ENCODE measurements at places on chromosomes 4 and X.
A peak's percentile ranks its signal among the peaks of the same experiment; 100 is the strongest.

- no peak for DNase-seq
These were observed 315.3 kb downstream of the DMD start for GRCh38 chrX:32896088-32896487.

- no peak for DNase-seq
These were observed 213.4 kb upstream of the LNX1 start for GRCh38 chr4:53804719-53805118.

GRCh38 chr4:88033309-88033708 is 25.9 kb downstream of the PKD2 start:
- peak; percentile 7 for DNase-seq

DNA sequence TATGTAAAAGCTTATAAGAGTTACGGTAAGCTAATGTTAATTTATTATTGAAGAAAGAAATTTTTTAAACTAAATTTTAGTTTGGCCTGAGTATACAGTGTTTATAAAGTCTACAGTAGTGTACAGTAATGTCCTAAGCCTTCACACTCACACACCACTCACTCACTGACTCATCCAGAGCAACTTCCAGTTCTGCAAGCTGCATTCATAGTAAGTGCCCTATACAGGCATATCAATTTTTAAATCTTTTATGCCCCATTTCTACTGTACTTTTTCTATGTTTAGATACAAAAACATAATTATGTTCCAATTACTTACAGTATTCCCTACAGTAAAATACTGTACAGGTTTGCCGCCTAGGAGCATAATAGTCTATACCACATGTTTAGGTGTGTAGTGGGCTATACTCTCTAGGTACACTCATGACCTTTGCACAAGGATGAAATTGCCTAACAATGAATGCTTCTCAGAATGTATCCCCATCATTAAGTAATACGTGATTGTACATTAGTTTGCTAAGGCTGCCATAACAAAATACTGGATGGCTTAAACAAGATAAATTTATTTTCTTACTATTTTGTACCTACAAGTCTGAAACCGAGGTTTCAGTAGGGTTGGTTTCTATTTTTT is 333.8 kb upstream of the PCDH7 start:
- DNase-seq = no peak

- no peak for DNase-seq
These were observed 38.6 kb downstream of the EGFL6 start for GRCh38 chrX:13607996-13608365.

- no peak for DNase-seq
These were observed 51.8 kb downstream of the GBA3 start for GRCh38 chr4:22744478-22745062.

- DNase-seq = no peak
These were observed 75.7 kb downstream of the SH2D1A start for GRCh38 chrX:124421898-124422655.

DNA sequence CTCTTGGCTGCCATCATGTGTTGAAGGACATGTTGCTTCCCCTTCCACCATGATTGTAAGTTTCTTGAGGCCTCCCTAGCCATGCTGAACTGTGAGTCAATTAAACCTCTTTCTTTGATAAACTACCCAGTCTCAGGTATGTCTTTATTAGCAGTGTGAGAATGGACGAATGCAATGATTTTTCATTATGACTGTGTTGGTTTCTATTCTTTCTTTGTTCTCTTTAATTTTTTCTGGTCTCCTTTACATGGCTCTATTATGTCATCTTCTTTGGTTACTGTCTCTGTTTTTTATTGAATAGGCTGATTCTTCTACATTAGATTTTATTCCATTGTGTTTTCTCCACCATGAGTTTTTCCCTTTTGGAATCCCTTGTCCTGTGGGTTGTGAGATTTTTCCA is 840.6 kb downstream of the TRAM1L1 start:
- no peak for DNase-seq

- DNase-seq = no peak
These were observed 12.6 kb upstream of the MXD4 start for GRCh38 chr4:2274320-2275043.

DNA sequence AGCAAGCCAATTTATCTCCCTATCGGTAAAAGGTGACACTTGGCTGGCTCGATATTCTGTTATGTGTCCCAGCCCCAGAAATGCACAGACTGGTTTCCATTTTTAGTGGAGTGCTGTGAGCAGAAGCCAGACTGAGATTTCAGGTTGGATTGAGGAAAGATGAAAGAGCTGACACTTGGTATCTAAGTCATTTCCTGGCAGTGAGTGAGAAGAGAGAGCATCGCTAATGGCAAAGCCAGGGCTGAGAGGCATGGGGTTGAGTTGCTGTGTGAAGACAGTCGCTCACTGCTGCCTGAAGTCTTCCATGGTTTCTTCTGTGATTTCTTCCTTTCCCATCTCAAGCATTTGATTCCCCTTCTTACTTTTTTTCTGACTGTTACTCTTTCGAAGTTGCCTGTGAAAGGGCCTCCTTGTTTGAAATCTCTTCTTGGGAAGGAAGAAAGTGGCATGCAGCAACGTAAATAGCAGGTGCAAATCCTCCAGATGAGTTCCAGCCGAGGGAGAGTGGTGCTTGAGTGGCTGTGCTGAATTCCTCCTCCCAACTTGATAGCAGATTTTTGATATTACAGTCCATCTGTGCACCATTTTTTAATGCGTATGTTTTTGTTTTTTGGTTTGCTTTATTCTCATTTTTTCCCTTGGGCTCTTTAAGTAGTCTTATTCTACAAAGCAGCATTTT is 109.2 kb upstream of the LIMCH1 start:
- DNase-seq = no peak

DNA sequence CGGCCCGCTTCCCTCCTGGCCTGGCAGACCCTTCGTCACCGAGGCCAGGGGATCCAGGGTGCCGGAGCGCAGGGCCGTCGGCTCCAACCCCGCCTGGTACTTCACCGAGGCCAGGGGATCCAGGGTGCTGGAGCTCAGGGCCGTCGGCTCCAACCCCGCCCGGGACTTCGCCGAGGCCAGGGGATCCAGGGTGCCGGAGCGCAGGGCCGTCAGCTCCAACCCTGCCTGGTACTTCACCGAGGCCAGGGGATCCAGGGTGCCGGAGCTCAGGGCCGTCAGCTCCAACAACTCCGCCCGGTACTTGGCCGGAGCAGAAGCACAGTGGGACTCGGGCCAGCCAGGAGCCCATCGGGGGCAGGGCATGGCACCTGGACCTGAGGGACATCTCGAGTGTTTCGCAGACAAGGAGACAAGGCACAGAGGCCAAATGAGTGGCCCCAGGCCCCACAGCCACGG is 85.1 kb downstream of the FAM53A start:
- no peak for DNase-seq
